ENCODE measurements at places on chromosomes 7 and 10. TPM values are rescaled to one million over a fixed set of nuclear protein-coding genes. Genes with fewer than 3 reads are reported as not detected.

DNA sequence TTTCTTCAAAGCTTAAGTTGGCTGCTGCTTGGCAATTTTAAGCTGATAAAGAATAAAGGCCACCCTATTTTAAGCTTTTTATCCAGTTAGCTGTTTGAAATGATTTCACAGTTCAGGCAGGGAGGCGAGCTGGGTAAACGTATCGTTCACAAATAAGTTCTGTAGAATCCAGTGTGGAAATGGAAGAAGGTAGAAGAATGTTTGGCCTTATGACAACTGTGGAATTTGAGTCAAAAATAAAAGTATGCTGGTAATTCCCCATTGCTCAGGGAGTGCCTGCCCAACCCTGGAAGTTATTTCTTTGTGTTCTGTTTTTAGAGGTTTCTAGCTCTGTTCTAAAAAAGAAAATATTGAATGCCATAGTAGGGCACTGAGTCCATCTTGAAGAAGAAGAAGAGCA, 113.1 kb downstream of the ARL4A start:
- no peak overlapping the region for H3K4me3 ChIP-seq
- H3K36me3 ChIP-seq, result no peaks in the 10 kb centered on the region
- H3K4me1 ChIP-seq, result peaks cover 38% of the 10 kb centered on the region
- DNase-seq, result no peak
- H3K27me3 ChIP-seq, result no peaks in the 10 kb centered on the region

GRCh38 chr10:22618078-22618785, 96.1 kb downstream of the PIP4K2A start:
- peak; percentile 78 for DNase-seq
- no peaks in the 10 kb centered on the region for H3K36me3 ChIP-seq
- peaks cover 57% of the 10 kb centered on the region for H3K4me1 ChIP-seq
- H3K27me3 ChIP-seq, result no peaks in the 10 kb centered on the region
- peak overlapping the region; percentile 64 for H3K27ac ChIP-seq

GRCh38 chr7:43535810-43536585, 46.9 kb upstream of the STK17A start:
- H3K27me3 ChIP-seq, result no peaks in the 10 kb centered on the region
- no peaks in the 10 kb centered on the region for H3K36me3 ChIP-seq
- peaks cover 36% of the 10 kb centered on the region for H3K4me1 ChIP-seq
- H3K27ac ChIP-seq, result peak overlapping the region; percentile 30
- no peak overlapping the region for H3K4me3 ChIP-seq

GRCh38 chr7:144565586-144565985, 162.1 kb upstream of the NOBOX start:
- H3K27ac ChIP-seq, result no peak overlapping the region
- H3K27me3 ChIP-seq, result no peaks in the 10 kb centered on the region
- H3K36me3 ChIP-seq, result no peaks in the 10 kb centered on the region

DNA sequence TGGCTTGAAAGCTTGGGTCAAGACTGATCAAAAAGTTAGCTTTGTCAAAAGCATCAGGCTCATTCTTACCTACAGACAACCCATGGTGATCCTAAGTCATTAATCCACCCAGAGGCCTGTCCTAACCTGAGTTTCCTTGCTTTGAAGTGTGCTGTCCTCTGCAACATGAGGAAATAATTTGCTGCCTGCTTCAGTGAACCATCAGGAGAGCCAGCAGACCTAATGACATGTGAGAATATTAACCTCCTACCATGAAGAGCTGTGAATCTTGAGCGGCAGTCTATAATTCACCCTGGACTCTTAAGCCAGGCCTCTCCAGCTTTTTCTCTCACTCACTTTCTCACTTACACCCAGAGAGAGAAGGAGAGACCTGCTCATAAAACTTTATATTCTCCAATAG, 590.0 kb downstream of the LRMDA start:
- no peak overlapping the region for H3K27ac ChIP-seq
- H3K36me3 ChIP-seq, result no peaks in the 10 kb centered on the region
- H3K4me3 ChIP-seq, result no peak overlapping the region
- H3K4me1 ChIP-seq, result no peaks in the 10 kb centered on the region
- no peak for DNase-seq

- H3K36me3 ChIP-seq, result peaks cover 4% of the 10 kb centered on the region
- H3K4me3 ChIP-seq, result no peak overlapping the region
- no peaks in the 10 kb centered on the region for H3K4me1 ChIP-seq
- DNase-seq, result no peak
- no peaks in the 10 kb centered on the region for H3K27me3 ChIP-seq
These were observed 65.2 kb downstream of the WDR37 start for GRCh38 chr10:1121271-1121970.

GRCh38 chr10:27713941-27714340, 31.7 kb downstream of the MKX start:
- no peak overlapping the region for H3K27ac ChIP-seq
- peaks cover 1% of the 10 kb centered on the region for H3K27me3 ChIP-seq
- H3K4me3 ChIP-seq, result no peak overlapping the region
- no peaks in the 10 kb centered on the region for H3K36me3 ChIP-seq
- no peaks in the 10 kb centered on the region for H3K4me1 ChIP-seq

The SPDYE2B gene
- not detected for total RNA-seq

DNA sequence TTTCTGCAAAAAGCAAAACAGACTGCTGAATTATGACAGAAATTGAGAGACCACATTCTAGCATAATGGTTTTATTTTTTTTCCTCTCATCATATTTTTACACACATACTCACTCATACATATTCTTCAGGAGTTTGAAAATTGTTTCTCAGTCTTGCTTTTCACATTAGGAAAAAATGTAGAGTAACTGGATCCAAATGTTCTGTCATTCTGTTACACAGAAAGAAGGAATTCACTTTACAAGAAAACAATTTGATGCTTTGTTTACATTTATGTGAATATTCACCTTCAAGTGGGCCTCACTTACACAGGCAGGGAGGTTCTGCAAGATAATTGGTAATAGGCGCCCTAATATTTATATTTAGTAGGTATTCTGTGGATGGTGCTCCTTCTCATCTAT, 82.0 kb downstream of the ARL4A start:
- no peak overlapping the region for H3K4me3 ChIP-seq
- H3K27ac ChIP-seq, result no peak overlapping the region

The TFAM gene
- total RNA-seq, result 240 TPM

- H3K27ac ChIP-seq, result no peak overlapping the region
- H3K27me3 ChIP-seq, result no peaks in the 10 kb centered on the region
- no peak for DNase-seq
- no peaks in the 10 kb centered on the region for H3K4me1 ChIP-seq
These were observed 171.9 kb downstream of the EBF3 start for GRCh38 chr10:129792141-129792540.

GRCh38 chr10:112738606-112739591, 211.1 kb upstream of the TCF7L2 start:
- no peaks in the 10 kb centered on the region for H3K27me3 ChIP-seq
- H3K27ac ChIP-seq, result peak overlapping the region; percentile 68
- no peak for DNase-seq
- no peak overlapping the region for H3K4me3 ChIP-seq

The NPSR1 gene
- not detected for total RNA-seq

- no peaks in the 10 kb centered on the region for H3K36me3 ChIP-seq
- peaks cover 3% of the 10 kb centered on the region for H3K4me1 ChIP-seq
- no peak overlapping the region for H3K4me3 ChIP-seq
- H3K27me3 ChIP-seq, result no peaks in the 10 kb centered on the region
- H3K27ac ChIP-seq, result no peak overlapping the region
These were observed 71.2 kb downstream of the SUGCT start for GRCh38 chr7:40205992-40206391.

DNA sequence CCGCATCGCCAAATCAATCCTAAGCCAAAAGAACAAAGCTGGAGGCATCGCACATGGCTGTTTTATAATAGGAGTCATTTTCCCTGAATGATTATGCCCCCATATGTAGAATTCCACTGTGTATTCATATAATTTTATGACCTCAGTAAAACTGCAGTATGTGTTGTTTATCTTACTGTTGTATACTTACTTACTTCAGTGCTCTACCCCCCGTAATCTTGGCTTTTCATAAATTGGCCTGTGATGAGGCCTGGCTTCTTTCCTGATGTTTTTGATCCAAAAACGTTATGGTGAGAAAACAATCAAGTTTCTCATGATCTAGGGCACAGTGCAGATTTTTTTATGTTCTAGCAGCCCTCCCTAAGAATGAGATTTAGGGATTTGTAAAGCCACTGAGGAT, 306.4 kb upstream of the FZD1 start:
- H3K36me3 ChIP-seq, result no peaks in the 10 kb centered on the region
- H3K27me3 ChIP-seq, result no peaks in the 10 kb centered on the region
- no peaks in the 10 kb centered on the region for H3K4me1 ChIP-seq
- no peak overlapping the region for H3K27ac ChIP-seq
- H3K4me3 ChIP-seq, result no peak overlapping the region
- DNase-seq, result no peak

GRCh38 chr10:20267734-20268133, 451.5 kb downstream of the PLXDC2 start:
- no peaks in the 10 kb centered on the region for H3K4me1 ChIP-seq
- H3K36me3 ChIP-seq, result no peaks in the 10 kb centered on the region
- H3K27ac ChIP-seq, result no peak overlapping the region
- H3K4me3 ChIP-seq, result no peak overlapping the region

The MLXIPL gene
- 15.6 TPM for total RNA-seq

DNA sequence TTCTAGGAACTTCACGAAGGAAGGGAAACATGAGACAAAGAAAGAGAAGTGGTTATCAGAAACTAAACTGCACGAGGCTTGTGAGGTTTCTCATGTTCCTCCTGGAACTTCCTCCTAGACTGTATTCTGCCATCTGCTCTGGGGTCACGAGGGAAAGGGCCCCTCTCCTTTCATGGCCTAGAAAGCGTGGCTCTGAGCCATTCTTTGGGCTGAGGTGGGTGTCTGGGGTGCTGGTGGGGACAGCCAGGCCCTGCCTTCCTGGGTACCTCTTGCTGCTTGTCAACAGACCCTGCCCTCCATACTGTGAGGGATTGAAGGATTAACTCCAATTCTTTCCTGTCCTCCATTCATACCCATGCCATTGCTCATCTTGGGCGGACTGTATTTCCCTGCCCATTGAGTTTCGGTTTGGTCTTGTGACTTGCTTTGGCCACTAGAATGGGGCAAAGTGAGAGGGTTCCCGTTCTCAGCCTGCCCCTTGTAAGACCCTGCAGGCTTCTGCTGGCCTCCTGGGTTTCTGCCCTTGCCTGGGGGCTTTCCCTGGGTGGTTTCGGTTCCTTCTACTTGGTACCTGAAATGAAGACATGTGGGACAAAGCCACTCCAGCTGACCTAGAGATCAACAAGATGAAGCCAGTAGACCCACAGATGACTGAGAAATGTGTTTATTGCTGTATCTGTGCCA, 14.9 kb upstream of the GIMAP8 start:
- H3K4me1 ChIP-seq, result no peaks in the 10 kb centered on the region
- H3K4me3 ChIP-seq, result no peak overlapping the region
- DNase-seq, result no peak
- no peaks in the 10 kb centered on the region for H3K36me3 ChIP-seq

DNA sequence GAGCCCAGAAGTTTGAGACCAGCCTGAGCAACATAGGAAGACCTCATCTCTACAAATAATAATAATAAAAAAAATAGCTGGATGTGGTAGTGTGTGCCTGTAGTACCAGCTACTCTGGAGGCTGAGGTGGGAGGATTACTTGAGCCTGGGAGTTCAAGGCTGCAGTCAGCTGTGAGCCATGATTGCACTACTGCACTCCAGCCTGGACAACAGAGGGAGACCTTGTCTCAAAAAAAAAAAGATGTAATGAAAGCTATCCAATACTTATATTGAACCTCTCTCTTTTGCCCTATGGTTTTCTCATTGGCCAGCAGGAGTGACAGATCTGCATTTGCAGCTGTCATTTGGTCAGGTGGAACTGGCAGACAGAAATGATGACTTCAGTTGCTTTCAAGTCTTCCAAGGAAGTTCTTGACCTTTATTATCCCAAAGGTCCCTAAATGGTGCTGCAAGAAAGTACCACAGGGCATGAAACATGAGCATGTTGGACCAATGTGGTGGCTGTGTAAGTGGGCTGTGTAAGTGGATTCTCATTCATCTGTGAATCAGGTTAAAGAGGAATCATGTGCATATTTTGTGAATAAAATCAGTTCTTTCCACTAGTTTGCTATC, 99.4 kb downstream of the CALD1 start:
- H3K27ac ChIP-seq, result no peak overlapping the region
- peak; percentile 30 for DNase-seq
- peaks cover 52% of the 10 kb centered on the region for H3K4me1 ChIP-seq
- H3K36me3 ChIP-seq, result no peaks in the 10 kb centered on the region

DNA sequence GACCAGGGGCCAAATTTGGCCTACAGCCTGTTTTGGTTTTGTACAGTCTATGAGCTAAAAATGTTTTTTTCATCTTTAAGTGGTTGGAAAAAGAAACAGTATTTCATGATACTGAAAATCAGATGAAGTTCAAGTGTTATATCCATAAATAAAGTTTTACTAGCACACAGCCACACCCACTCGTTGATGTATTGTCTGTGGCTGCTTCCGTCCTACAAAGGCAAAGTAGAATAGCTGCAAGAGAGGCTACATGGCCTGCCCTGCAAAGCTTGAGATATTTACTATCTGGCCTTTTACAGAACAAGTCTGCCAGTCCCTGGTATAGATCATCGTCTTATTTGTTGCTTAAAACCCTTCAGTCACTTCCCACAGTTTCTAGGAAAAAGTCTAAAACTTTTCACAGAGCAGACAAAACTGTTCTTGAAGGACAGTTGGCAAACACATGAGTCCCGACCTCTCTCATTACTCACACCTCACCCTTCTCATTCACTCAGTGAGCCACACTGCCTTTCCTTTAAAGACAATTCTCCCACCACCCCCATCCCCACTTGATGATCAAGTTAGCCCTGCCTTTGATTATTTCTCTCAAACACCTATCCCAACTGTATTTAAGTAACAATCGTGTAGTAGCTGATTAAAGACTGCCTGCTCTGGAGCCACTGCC, 9.9 kb downstream of the RHEB start:
- H3K4me1 ChIP-seq, result peaks cover 5% of the 10 kb centered on the region
- H3K36me3 ChIP-seq, result no peaks in the 10 kb centered on the region
- H3K27me3 ChIP-seq, result no peaks in the 10 kb centered on the region
- no peak overlapping the region for H3K4me3 ChIP-seq
- no peak for DNase-seq

DNA sequence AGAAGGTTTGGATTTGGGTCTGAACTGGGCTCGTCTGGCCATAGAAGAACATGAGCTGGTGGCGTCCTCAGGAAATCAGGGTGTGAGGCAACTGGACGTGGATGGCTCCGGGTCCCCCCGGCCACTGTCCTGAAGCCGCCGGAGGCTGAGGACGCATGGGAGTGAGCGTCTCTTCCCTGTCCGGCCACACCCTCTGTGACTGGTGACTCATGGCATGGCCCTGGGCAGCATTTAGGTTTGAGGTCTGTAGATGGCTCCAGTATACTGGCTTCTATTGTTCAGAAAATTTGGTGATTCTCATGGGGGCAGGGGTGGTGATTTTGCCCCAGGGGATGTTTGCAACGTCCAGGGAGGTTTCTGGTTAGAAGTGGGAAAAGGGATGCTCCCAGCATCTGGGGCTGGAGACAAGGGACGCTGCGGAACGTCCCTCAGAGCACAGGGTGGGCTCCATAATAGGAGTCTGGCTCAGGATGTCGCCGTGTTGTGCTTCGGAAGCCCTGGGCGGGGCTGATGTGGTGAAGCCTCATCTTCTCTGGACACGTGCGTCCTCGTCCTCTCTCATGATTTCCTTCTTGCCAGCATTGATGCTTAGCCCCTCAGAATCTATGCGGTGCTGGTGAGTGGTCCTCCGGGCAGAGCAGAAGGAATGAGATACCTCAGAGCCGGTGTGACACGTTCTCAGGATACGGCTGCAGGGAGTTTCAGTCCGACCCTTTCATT, 49.9 kb downstream of the PITRM1 start:
- peak overlapping the region; percentile 27 for H3K27ac ChIP-seq
- H3K27me3 ChIP-seq, result no peaks in the 10 kb centered on the region
- peaks cover 7% of the 10 kb centered on the region for H3K36me3 ChIP-seq
- H3K4me1 ChIP-seq, result no peaks in the 10 kb centered on the region
- H3K4me3 ChIP-seq, result no peak overlapping the region

The NEURL1 gene
- total RNA-seq, result 0.91 TPM

- H3K4me1 ChIP-seq, result no peaks in the 10 kb centered on the region
- no peaks in the 10 kb centered on the region for H3K27me3 ChIP-seq
- H3K36me3 ChIP-seq, result no peaks in the 10 kb centered on the region
- no peak for DNase-seq
- H3K4me3 ChIP-seq, result no peak overlapping the region
- no peak overlapping the region for H3K27ac ChIP-seq
These were observed 365.7 kb upstream of the SEMA3C start for GRCh38 chr7:81284576-81284975.
